ENCODE measurements at places on chromosomes 1 and 21. TPM values are rescaled to one million over a fixed set of nuclear protein-coding genes. Genes with fewer than 3 reads are reported as not detected.

S100A10 gene
- 42.4 TPM for total RNA-seq

- peak; percentile 87 for DNase-seq
- H3K4me1 ChIP-seq, result peaks cover 6% of the 10 kb centered on the region
These were observed 3.1 kb upstream of the SELENON start for GRCh38 chr1:25796811-25797458.

DNA sequence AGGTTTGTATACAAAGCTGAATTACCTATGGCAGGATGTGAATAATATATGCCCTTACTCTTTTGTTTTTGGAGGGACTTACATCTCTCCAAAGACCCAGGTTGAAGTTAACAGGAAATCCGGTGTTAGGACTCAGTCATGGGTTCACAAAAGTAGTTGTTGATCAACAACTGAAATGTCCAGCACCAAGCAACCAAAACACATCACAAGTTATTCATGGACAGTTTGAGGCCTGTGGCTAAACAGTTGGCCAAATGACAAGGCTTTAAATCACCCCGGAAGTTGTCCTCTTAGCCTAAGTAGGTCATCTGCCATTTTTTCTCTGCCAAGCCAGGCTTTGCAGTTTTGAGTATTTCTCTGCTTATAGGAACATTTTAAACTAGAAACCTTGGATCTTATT, 89.9 kb downstream of the CD247 start:
- H3K27ac ChIP-seq, result no peak overlapping the region

PLD5 gene
- 9.2 TPM for total RNA-seq

CD48 gene
- not detected for total RNA-seq

DNA sequence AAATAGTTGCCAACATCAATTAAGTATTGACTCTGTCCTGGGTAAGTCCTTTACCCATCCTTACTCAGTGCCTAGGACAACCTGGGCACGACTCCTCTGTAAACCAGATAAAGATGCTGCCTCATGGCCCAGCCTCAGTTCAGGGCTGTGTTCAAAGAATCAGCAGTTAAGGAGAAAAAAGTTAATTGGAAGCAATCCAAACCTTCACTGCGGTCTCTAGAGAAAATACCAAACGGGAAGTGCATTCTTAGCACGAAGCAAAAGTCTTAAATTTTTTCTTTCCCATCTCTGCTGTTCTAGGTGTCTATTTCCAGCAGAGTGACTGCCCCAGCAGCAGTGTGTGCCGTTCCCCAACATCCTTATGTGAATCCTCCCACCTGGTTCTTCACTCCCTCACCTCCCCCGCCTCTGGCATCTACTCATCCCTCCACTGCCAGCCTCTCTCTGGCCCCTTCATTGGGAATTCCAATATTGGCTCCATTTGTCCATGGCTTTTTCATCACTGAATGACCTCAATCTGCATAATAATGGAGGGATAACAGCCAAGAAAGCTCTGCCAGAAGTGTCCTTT, 23.2 kb downstream of the KANK4 start:
- no peak overlapping the region for H3K4me3 ChIP-seq
- no peak overlapping the region for H3K27ac ChIP-seq
- H3K27me3 ChIP-seq, result no peaks in the 10 kb centered on the region
- H3K4me1 ChIP-seq, result peaks cover 9% of the 10 kb centered on the region

GRCh38 chr1:196544617-196545016, 63.6 kb downstream of the KCNT2 start:
- no peak overlapping the region for H3K27ac ChIP-seq
- H3K36me3 ChIP-seq, result no peaks in the 10 kb centered on the region
- DNase-seq, result no peak

GRCh38 chr1:147837129-147837963, 65.2 kb upstream of the GJA8 start:
- H3K36me3 ChIP-seq, result no peaks in the 10 kb centered on the region
- no peak for DNase-seq
- H3K27ac ChIP-seq, result no peak overlapping the region
- H3K27me3 ChIP-seq, result no peaks in the 10 kb centered on the region

GRCh38 chr1:229869240-229869639, 197.8 kb upstream of the GALNT2 start:
- DNase-seq, result no peak
- H3K36me3 ChIP-seq, result no peaks in the 10 kb centered on the region
- no peak overlapping the region for H3K4me3 ChIP-seq
- peaks cover 8% of the 10 kb centered on the region for H3K4me1 ChIP-seq
- H3K27ac ChIP-seq, result no peak overlapping the region

CLDN17 gene
- not detected for total RNA-seq

DNA sequence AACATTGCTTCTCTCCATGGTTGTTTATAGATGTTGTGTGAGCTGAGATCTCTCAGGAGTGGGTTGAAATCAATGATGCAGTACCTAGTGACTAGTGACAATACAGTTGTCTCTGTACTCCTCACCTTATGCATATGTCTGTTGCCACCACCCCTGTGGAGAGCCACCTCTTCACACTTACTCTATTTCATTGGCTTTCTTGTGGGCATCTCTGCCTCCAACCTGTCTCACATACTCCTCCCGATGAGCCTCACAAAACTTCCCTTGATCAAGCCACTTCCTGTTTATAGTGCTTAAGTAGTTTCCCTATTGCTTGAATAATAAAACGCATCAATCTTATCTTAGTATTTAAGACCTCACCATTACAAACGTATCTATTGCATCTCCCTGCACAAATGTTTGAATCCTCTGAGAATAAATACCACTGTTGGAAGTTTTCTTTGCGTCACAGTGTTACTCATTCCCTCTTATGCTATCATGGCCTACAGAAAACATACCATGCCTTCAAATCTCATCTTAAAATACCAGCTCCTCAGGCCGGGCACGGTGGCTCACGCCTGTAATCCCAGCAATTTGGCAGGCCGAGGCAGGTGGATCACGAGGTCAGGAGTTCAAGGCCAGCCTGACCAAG, 54.7 kb upstream of the GREM2 start:
- H3K4me1 ChIP-seq, result no peaks in the 10 kb centered on the region
- no peaks in the 10 kb centered on the region for H3K27me3 ChIP-seq
- no peak overlapping the region for H3K4me3 ChIP-seq
- H3K27ac ChIP-seq, result no peak overlapping the region
- H3K36me3 ChIP-seq, result no peaks in the 10 kb centered on the region
- no peak for DNase-seq

- H3K27me3 ChIP-seq, result peaks cover 19% of the 10 kb centered on the region
- H3K36me3 ChIP-seq, result no peaks in the 10 kb centered on the region
- DNase-seq, result no peak
These were observed 428.0 kb upstream of the CAMK1G start for GRCh38 chr1:209155546-209155945.

DNA sequence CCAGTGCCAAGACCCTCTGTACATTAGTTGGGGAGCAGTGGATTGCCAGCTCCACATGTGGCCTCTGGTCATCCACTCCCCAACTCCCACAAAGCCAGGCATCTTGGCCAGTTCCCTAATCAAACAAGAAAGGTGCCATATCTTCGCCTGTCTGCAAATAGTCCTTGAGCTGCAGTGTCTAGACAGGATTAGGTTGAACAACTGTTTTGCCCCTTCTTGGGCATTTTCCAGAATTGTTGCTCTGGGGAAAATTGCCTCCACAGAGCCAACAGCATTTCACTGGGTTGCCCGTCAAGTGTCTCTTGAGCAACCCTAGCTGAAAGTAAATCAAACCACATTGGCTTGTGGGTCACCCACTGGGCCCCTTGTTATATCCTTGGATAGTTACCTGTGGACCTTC, 109.3 kb downstream of the GDAP2 start:
- no peaks in the 10 kb centered on the region for H3K36me3 ChIP-seq
- DNase-seq, result no peak
- H3K4me3 ChIP-seq, result no peak overlapping the region
- no peaks in the 10 kb centered on the region for H3K27me3 ChIP-seq
- no peak overlapping the region for H3K27ac ChIP-seq

DNA sequence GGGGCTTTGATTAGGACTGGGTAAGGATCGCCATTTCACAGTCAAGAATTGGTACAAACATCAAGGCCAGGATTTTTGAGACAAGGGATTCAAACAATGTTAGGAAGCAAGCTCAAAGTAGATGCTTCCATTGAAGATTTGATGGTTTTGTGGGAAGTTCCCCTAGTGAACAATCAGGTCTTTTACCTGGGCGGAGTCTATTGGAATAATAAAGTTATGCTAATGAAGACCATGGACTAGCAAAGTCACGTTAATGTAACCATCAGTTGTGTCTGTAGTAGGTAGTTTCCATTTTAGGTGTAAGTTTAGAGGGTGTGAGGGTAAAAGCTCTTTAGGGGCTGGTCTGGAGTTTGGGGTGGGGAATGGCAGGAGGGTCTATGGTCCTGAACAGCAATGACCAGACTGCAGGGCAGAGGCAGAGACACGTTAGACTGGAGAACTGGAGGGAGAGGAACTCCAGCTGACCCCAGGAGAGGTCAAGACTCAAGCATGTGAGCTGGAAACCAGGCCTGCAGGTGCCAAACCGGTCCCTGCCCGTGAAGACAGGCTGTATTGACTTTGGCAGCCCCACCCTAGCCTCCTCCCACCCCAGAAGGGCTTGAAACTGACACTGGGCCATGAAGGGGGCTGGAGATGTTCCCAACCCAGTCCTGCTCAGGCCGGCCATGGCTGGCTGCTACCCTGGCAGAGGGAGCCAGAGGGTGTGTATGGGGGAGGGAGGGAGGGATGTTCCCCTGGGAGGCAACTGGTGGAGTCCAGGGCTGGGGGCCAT, 36.0 kb upstream of the GPR37L1 start:
- H3K27ac ChIP-seq, result no peak overlapping the region
- no peak for DNase-seq
- H3K36me3 ChIP-seq, result no peaks in the 10 kb centered on the region
- H3K4me1 ChIP-seq, result no peaks in the 10 kb centered on the region

DNA sequence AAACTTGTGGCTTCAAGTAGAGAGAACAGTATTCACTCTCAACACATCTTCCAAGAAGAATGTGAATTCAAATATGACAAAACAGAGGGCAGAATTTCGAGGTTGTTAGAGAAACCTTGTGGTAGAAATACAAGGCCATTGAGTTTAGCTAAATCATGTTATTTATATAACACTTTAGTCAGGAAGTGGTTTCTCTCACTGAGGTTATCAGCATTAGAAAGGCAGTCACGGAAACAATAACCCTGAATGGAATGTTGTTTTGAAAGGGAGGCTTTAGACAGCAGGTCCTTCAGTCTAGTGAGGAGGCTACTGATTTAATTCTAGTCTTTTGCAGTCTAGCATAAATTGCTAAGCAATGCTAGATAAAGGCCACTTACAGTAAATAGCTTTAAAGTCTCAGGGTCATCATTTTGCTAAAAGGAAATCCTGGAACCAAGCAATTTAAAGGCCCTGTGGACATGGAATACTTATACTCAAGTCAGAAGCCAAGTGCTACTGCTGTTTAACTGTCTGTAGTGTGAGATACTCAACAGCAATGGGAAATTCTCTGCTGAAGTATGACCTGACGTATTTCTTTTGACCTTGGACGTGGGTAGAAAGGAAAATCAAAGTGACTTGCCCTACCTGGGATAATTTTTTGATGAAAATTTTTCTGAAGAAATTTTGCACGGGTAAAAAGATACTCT, 89.0 kb upstream of the CHODL start:
- no peaks in the 10 kb centered on the region for H3K27me3 ChIP-seq
- DNase-seq, result peak; percentile 12
- no peaks in the 10 kb centered on the region for H3K4me1 ChIP-seq
- H3K4me3 ChIP-seq, result no peak overlapping the region
- no peaks in the 10 kb centered on the region for H3K36me3 ChIP-seq

GRCh38 chr1:53328541-53329499, 950 bp upstream of the LRP8 start:
- no peaks in the 10 kb centered on the region for H3K36me3 ChIP-seq
- no peak overlapping the region for H3K4me3 ChIP-seq
- no peak for DNase-seq
- peaks cover 9% of the 10 kb centered on the region for H3K4me1 ChIP-seq

DNA sequence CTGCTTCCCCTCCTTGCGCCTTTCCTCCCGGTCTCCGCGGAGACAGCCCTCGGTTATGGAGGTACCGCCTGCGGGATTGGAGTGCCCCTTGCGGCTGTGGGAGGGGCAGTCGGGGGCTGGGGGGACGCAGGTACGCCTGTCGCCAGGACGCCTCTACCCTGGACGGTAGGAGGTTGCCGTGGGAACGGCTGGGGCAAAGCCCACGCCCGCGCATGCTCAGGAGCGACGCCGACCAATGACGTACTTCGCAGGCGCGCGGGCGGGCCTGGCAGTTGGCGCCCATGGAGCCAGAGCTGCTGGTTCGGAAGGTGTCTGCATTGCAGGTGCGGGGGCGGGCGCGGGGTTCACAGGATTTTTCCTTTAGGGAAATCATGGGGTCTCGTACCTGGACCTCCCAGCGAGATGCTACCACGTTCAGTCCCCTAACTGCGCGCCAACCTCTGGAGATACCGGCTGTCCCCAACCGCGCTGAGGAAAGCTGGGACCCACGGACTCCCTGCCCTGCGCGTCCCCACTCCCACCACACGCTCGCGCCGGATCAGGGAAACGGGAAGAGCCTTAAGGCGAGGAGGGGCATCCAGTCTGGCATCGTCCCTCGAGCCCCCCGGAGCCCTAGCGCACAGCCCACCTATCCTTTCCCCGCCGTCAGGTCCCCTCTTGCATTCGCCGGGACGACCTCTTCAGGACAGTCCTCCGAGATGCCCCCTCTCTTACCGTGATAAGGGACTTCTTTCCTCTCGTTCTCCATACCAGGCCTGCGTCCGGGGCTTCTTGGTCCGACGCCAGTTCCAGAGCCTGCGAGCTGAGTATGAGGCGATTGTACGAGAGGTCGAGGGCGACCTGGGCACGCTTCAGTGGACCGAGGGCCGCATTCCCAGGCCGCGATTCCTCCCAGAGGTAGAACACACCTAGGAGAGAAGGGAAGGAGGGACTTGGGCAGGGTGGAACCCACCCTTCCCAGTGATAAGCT, at the start of gene IQCC:
Gene IQCC, plus strand, starts transcription at position 271 of the 970 bp plus-strand sequence. Its CDS starts 11 bp downstream, at position 282.
- H3K27me3 ChIP-seq, result no peaks in the 10 kb centered on the region
- peak within 1 kb of the TSS; percentile 87 for H3K27ac ChIP-seq
- peaks cover 7% of the 10 kb centered on the region for H3K36me3 ChIP-seq
- peak; percentile 92 for DNase-seq
- H3K4me3 ChIP-seq, result peak within 1 kb of the TSS; percentile 80

DNA sequence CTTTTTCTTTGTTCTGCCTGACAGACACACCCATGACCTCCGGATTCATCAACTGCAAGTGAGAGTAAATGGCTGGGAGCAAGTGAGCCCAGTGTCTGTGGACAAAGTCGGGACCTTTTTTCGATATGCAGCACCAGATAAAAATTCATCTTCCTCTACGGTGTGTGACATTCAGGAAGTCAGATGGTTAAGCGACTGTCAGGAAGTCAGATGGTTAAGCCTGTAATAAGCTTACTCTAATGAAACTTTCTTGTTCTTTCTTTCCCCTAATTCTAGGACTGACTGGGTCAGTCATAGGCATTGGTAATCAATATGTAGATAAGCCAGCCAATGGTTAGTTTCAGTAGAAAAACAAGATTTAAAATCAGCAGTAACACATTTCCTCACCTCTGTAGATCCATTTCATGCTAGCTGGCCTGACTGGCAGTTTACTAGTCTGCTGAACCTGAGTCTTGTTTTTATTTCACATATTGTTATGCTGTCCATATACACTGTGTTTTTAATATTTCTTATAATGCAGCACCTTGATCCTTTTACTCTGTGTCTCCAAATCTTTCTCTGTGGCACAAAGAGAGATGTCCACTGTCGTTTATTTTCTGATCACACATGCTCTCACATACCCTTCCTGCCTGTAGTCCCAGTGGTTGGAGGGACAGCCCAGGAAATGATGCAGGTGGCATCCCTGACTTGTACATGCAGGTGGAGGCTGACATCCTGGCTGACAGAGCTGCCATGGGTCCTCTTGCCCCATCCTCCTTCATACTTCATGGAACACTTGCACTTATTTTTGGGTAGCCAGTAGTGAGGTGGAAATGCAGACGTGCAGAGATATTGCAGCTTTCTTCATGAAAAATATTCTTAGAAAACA, 115.8 kb downstream of the VPS13D start:
- DNase-seq, result no peak
- no peaks in the 10 kb centered on the region for H3K27me3 ChIP-seq
- no peaks in the 10 kb centered on the region for H3K4me1 ChIP-seq
- H3K4me3 ChIP-seq, result no peak overlapping the region
- peaks cover 25% of the 10 kb centered on the region for H3K36me3 ChIP-seq
- no peak overlapping the region for H3K27ac ChIP-seq

Data from A673 (cell line).